Activated effector memory CD4-positive, alpha-beta T cell treated with Interleukin-2 at 50 U/mL for 16 hours (primary cell): ENCODE measurements at places on chromosomes 16 and 17.

DNA sequence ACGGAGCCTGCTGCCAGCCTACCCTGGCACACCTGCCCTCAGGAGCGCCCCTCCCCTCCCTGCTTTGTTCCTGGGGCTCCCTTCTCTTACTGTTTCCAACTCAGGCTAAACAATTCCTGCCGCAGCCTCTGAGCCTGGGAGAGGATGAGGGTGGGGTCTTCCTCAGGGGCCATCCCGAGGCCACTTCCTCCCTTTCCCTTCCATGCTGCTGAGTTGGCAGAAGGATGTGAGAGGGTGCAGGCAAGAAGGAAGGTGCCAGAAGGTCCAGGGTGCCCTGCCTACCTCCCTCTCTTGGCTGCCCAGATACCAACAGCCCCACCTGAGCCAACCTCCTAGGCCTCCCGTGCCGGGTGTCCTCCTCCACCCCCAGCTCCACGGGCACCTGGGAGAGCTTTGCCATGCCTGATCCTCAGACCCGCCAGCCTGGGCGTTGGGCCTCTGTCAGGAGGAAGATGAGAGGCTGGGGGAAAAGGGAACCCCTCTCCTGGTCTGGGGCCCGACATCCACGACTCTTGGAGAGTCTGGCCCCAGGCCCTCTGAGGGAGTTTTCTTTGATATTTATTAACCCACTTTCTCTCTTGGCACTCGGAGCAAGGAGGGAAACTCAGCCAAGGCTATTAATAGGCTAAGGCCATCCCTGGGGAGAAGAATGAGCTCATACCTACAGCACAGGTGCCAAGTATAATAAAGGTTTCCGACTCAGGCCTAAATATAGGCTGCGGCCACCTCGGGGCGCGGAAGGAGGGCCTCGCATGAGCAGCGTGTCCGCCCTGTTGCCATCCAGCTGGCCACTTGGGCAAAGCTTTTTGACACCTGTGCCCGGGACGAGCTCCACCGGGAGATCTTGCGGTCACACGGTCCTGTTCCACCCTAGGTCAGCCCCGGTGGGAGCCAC is 232.0 kb downstream of the ENGASE start:
- DNase-seq, result no peak

GRCh38 chr17:493666-494065 is 141.1 kb upstream of the RPH3AL start:
- no peak for DNase-seq

DNA sequence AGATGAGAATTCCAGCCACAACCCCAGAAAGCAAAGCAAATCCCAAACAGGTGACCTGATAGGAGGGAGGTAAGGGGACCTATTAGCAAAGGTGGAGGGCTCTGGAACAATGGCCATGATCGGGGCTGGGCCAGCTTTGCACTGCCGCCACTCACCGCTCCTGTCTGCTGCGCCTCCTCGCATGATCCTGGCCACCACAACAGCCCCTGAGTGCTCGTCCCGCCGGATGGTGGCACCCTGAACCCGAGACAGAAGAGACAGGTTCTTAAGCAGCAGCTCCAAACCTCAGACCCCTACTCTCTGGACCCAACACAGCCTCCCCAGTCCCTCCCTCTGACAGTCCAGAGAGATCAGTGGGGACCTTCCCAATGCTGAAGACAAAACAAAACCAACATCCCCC is 5.3 kb downstream of the MPP3 start:
- no peak for DNase-seq

DNA sequence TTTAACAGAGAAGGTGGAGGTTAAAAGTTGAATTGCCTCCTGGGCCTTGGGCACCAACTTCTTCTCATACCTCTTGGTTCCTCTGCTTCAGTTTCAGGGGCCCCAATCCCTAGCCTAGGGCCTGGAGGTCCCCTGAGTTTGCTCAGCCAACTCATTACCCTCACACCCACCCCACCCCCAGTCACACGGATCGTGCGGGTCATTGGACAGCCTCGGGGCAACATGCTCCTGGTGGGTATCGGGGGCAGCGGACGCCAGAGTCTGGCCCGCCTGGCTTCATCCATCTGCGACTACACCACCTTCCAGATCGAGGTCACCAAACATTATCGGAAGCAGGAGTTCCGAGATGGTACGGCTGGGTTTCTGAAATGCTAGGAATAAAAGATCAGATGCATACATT is 36.0 kb upstream of the KDM6B start:
- DNase-seq, result no peak

DNA sequence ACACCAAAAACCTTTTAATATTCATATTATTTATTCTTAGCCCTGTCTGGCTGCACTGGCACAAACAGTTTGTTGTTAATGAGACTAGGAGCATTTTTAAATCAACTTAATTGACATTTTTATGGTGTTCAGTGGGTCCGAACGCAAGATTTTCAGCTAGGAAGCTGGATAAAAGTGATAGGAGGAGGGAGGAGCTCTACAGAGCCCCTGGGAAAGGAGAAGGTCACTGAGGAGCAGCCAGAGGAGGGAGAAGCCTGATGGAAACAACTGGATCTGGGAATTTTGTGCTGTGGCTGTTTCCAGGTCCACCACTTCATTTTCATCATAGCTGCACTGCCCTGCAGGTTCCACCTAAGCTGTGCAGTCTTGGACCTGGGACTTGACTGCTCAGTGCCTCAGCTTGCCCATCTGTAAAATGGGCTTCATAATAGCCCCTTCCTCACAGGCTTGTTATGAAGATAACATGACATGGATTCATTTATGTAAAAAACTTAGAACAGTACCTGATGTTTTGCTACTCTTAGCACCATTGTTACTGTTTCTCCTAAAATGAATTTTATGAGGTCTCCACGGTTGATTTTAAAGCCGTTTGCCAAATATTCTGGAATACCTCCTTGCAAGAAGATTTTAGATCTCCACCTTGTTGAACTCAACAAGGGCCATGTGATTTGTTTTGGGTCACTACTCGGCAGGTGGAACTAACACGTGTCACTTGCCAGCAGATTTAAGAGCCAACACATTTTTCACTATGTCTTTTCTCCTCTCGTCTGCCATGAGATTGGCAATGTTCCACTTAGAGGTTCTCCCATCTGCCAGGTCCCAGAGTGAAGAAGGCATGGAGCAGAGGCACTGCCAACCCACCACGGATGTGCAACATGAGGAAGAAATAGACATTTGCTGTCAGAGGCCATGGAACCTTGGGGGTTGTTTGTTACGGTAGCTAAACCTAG is 18.7 kb upstream of the GRIN2A start:
- no peak for DNase-seq
